ENCODE measurements at places on chromosomes 3 and 15.

DNA sequence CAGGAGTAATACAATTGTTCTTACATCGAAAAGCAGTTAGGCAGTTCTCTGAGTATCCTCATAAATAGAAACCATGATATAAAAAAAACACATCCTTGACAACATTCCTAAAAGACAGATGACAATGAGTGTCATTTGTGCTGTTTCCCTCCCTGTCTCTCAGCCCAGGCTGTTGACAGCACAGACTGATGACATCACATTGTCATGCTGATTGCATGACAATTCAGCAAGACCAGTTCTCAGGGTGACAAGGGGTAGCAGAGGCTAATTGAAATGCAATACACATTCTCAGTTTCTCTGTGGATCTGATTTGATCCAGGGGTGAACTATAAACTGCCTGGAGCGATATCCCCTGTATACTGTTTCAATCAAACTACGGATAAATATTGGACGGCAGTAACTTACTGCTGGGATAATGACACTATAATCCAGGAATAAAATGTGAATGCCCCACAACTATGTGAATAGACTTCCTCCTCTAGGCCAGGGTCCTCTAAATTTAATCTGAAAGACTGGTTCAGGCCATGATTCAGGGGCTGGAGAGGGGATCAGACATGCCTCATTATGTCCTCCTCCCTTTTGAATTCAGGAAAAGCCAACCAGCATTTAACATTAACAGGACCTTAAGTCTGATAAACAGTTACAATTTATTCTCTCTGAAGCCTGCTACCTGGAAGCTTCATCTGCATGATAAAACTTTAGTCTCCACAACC lies 16.7 kb upstream of the EIF1B start:
- ATAC-seq: no peak

DNA sequence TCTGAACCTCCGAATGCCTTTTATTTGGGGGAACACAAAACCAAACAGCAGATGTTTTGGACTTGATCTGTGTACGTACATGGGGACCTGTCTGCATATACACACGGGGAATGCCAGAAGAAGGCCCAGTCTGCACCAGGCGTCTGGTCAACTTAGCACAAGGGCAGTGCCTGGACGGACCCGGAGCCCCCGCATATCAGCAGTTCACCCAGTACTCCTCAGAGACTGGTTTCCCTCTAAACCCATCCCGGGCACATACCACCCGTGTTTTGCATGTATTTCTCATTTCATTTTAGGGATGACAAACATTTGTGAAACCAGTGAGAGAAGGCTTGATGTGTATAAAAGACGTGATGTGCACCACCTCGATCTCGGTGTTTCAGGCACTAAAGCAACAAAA lies 49.7 kb downstream of the KLHL25 start:
- no peak for ATAC-seq

DNA sequence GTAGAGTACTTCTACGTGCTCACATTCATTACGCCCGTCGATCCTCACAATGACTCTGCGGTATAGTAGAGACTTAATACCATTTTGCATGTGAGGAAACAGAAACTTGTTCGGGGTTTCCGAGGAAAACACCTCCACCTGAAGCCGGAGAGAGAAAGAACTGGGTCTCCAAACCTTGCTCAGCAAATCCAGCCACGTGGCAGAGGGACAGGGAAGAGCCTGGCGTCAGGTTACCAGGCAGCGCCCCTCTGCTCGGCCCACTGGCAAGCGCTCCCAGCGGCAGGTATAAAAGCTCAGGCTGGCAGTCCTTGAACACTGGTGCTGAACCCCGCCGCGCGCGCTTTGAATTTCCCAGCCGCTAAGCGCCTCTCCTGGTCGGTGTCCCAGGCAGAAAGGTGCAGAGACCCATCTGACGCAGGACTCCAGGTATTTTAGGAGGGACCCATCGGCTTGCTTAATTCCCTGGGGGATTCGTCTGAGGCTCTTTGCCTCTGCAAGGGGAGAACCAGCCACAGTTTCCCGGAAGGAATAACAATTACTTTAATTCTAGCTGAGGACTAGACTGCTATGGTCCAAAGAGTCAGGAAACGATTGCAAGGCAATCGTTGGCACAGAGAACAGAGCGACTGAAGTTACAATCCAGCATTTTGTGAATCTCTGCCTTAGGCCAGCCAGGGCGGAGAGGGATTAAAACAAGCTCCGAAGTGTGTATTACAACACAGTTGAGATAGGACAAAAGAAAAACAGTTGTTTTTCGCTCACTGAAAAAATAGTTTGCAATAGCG lies at the start of gene C2CD4A:
Gene C2CD4A, plus strand, starts transcription at position 315 of the 785 bp plus-strand sequence. CDS start 637 bp downstream, outside the sequence.
- no peak for ATAC-seq

- ATAC-seq: peak; percentile 98
Observed at GRCh38 chr15:82985688-82986441, at the start of gene RAMAC. Gene RAMAC (plus strand): TSS chr15:82986210. CDS start chr15:82989019, 2,809 bp downstream.

- no peak for ATAC-seq
Observed at GRCh38 chr3:168859574-168859973, 763.9 kb upstream of the GOLIM4 start.

DNA sequence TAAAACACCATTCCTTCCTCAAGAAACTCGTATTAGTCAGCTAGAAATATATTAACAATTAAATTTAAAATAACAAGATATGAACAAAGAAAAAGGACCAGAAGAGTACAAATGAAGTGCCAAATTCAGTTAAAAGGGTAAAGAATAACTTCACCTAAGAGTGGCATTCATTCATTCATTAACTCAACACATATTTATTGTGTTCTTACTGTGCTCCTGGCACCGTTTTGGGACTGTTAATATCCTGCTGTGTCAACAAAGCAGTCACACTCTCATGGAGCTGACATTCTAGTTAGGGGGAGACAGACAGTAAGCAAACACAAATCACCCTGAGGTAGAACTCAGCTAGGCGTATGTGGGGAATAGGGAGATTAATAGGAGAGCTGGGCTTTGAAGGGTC lies 123.6 kb upstream of the DPPA4 start:
- no peak for ATAC-seq

GRCh38 chr3:172034786-172035685 lies 4.3 kb upstream of the FNDC3B start:
- no peak for ATAC-seq

GRCh38 chr3:185858502-185859225 lies 33.8 kb upstream of the IGF2BP2 start:
- no peak for ATAC-seq

DNA sequence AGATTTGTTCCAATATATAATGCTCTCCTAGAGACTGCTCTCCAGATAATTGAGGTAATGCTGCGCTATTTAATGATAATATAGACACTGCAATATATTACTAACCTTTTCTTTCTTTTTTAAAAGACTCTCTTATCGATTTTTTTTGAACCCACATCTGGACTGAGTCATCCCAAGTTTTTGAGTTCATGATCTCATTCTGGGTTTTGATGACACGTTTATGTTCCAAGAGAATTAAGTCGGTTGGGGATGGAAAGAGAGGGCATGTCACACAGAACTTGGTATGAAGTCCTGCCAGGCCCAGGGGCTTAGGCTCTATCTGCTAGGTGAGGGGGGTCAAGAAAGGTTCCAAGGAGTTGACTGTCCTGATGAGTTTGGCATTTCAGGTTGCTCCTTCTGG lies 431.1 kb downstream of the MFSD1 start:
- no peak for ATAC-seq

- ATAC-seq: no peak
Observed at GRCh38 chr15:35458176-35458856, 87.6 kb downstream of the DPH6 start.

- ATAC-seq: peak; percentile 23
Observed at GRCh38 chr3:115624029-115624741, 875 bp downstream of the GAP43 start.

DNA sequence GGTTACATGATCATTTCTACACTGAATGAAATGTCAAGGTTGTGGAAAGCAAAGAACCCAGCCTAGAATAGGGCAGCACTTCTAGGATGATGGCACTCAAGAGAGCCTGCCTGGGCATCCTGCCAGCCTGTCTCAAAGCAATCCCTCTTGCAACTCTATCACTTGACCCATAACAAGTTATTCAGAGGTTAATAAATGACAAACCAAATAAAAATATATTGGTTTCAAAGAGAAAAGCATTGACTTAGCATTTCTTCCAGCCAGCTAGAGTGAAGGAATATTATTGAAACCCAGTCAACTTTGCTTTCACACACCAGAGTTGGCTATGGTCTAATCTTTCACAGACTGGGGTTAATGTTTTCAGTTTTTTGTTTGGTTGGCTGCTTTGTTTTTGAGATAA lies 214.6 kb upstream of the UBE2E2 start:
- ATAC-seq: no peak

DNA sequence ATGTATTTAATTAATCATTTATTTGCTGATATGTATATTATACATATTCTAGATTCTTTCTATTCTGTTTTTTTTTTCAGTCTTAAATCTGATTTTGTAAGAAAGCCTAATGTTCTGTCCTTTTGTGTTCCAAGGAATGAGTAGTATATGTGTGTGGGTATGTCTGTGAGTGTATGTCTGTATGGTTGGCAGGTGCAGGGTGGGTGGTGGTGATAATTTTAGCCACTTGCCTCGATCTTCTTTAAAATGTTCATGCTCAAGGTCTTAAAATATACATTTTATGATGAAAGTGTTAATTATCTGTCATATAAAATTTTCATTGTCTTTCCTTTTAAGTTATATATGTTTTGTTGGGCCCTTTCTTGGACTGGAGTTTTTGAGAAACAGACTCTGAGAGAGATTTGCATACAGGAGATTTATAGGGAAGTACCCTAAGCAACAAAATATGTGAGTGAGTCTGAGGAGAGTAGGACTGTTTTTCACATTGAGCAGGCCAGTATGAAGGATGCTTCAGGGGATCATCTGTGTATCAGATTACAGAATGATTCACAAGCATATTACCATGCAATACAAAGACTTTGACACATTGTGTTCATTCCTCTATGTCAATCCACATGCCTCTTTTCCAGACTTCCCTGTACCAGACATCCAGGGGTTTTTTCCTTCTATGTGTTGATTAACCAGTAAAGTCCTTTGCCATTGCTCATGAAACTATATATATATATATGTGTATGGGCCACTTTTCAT lies 211.0 kb upstream of the DPPA4 start:
- peak; percentile 90 for ATAC-seq

DNA sequence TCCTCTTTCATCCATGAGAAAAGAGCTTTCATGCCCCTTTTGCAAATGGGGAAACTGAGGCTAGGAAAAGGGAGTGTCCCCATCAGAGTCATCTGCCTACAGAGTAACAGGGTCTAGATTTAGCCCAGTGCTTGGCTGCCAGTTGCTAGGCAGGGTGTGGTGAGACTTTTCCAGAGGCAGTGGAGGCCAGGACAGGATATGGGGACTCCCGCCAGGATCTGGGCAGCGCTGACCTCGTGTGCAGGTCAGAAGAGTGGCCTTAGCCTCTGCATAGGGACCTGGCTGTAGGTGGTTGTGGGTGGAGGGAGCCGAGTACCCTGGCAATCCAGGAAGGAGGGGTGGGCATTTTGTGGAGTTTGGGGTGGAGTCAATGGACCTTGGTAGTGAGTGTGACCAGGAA lies 4.2 kb downstream of the PLXNA1 start:
- ATAC-seq: no peak

- ATAC-seq: no peak
Observed at GRCh38 chr3:44223299-44223698, 18.4 kb upstream of the TOPAZ1 start.

- ATAC-seq: no peak
Observed at GRCh38 chr3:49032646-49033304, 3.6 kb upstream of the IMPDH2 start.

- ATAC-seq: no peak
Observed at GRCh38 chr3:44252332-44252959, 10.8 kb downstream of the TOPAZ1 start.

DNA sequence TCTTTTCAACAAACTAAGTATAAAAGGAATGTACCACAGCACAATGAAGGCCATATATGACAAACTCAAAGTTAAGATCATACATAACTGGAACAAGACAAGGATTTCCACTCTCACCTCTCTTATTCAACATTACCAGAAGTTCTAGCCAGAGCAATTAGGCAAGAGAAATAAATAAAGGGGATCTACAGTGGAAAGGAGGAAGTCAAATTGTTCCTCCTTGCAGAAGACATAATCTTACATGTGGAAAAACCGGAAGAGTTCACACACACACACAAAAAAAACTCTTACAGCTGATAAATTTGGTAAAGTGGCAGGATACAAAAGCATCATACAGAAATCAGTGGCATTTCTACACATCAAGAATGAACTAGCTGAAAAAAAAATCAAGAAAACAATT lies 277.9 kb downstream of the MCTP2 start:
- no peak for ATAC-seq

- no peak for ATAC-seq
Observed at GRCh38 chr3:40657623-40658022, 132.9 kb downstream of the ZNF621 start.

DNA sequence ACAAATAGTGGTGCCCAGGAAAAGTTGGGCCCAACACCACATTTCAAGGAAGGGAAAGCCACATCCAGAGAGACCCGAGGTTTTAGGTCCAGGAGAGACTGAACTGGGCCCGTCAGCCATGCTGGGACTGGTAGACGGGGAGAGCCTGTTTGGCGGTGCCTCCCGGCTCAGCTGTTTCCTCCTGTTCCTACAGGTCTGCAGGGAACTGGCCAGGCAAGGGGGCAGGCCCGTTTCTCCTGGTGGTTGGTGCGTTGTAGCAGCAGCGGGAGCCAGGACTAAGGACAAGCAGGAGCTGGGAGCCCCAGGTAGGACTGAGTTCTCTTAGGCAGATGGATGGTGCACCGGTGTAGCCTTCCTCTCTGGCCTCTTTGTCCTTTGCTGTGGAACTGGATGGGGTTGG lies 3.9 kb downstream of the PRKCD start:
- no peak for ATAC-seq

Data from SK-N-SH treated with all-trans-retinoic acid at 6 μM for 48 hours (cell line).